Choroid plexus epithelial cell (primary cell): ENCODE measurements at places on chromosomes 7 and 10.

DNA sequence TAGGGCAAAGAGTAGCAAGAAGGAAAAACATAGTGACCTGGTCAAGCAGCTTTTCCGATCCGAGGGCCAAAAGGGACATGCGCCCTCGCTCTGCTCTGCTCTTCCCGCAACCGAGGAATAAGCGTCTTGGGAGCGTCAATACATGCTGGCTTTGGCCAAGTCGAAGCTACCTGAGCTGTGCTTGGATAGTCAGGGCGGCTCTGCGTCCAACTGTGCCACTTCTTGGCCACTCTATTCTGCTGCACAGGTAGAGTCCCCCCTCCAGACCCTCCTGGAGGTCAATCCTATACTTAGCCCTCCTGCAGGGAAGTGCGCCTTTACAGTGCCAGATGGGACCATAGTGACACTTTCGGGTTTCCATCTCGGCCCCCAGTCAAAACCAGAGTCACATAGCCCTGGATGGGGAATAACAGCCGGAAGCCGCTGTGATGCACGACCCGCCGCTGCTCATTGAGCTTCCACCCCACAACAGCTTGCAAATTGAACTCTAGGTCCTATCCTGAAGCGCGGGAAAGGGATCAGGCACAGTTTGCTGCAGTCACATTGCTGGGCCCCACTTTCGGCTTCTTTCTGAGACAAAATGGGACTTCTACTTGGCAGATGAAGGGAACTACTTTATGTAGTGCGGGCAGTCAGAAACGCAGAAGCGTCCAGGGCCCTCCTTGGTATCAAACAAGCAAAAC is 1.1 kb upstream of the HPSE2 start:
- no peak for DNase-seq

DNA sequence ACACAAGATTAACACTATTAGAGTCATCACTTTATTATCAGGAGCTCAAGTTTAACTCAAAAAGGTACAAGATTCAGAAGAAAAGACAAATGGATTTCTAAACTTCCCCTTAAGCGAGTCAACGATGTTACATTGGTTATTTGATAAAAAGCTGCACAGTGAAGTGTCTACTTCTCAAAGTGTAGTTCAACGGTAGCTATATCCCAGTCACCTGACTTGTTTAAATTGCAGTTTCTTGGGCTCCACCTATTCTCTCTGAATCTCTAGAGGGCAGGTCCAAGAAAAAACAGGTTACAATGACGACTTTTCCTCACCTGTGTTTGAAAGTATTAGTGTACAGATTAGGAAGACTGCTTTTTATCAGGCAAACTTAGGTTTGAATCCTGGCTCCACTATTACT is 16.6 kb downstream of the MINDY3 start:
- DNase-seq: no peak

GRCh38 chr10:43221419-43222209 is 45.3 kb downstream of the RASGEF1A start:
- DNase-seq: no peak

DNA sequence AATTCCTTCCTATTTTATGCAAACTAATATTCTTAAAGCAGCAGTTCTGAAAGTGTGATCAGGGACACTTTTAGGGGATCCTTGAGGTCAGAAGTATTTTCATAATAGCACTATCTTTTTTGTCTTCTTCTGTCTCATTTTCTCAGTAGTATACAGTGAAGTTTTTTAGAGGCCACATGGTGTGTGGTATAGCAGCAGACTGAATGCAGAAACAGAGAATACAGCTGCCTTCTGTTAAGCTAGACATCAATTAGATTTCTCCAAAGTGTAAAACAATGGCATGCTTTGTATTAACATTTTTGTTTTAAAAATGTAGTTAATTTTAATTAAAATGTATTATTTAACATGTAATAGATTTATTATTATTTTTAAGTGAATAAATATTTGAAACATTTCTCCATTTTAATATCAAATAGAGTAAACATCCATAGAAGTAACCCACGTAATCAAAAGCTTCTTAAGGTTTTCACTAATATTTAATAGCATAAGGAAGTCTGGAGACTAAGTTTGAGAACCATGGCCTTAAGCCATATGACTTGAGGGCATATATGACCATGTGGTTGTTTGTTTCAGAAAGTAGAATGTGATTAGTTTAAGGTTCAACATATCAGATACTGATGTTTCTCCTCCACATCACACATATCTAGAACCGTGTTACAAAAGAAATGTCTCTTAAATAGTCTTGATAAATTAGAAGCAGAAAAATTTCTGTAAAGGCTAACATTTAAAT is 94.0 kb downstream of the PRKG1 start:
- DNase-seq: no peak

- no peak for DNase-seq
Measured at GRCh38 chr10:122845783-122846332, at the start of gene CUZD1. Gene CUZD1, minus strand, starts transcription at chr10:122845857. Its CDS starts 14 bp downstream, at chr10:122845843.

GRCh38 chr10:133254421-133255120 is 16.9 kb downstream of the VENTX start:
- no peak for DNase-seq

DNA sequence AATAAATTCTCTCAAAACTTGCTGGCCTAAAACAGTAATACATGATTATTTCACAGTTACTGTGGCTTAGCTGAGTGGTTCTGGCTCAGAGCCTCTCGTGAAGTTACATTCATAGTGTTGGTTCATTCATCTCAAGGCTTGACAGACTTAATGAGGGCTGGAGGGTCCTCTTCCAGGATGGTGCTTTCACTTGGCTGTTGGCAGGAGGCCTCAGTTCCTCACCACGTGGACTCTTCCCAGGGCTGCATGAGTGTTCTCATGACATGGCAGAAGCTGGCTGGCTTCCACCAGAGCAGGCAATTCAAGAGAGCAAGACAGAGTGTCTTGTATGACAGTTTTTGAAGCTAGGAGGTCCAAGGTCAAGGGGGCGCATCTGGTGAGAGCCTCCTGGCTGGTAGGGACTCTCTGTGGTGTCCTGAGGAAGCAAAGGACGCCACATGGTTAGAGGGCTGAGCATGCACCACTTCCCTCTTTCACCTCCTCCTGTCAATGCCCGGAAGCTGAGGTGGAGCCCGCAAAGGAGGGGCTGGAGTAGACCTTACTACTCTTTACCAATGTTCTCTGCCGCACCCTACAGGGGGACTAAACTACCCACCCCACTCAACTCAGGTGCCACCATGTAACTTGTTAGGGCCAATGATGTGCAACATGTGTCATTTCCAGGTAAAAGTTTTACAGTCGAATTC is 58.2 kb upstream of the YAE1 start:
- no peak for DNase-seq

GRCh38 chr7:135386776-135387175 is 123.1 kb downstream of the CNOT4 start:
- peak; percentile 23 for DNase-seq

DNA sequence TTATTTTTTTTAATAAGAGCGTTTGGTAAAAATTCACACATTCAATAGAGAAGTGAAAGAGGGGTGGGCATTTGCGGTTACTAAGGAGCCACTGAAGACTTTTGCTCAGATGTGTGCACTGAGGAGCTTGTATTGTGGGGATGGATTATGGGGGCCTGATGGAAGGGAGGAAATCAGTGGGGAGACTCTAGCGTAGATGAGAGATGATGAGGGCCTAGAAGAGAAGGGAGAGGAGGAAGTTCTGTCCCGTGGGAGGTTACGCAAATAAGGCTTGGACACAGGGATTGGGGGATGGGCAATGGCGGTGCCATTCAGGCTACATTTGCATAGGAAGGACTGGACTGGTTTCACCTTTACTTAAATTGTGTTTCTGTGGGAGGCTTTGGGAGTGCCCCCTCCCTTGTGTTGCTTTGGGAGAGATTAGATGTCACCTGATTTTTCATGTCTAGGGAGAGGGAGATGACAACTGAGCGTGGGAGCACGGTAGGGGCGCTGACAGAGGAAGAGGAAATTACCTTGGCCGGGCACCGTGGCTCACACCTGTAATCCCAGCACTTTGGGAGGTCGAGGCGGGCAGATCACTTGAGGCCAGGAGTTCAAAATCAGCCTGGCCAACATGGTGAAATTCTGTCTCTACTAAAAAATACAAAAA is 2.2 kb upstream of the HIP1 start:
- DNase-seq: no peak

- DNase-seq: peak; percentile 46
Measured at GRCh38 chr10:28503114-28503513, 29.8 kb upstream of the WAC start.

- peak; percentile 10 for DNase-seq
Measured at GRCh38 chr10:120969219-120969645, 118.1 kb downstream of the WDR11 start.
